ENCODE measurements at places on chromosomes 6 and 20. TPM values are rescaled to one million over a fixed set of nuclear protein-coding genes. Genes with fewer than 3 reads are reported as not detected.

The SUMO4 gene
- total RNA-seq, result not detected

The DYNLT1 gene
- total RNA-seq, result 133 TPM

The TSBP1 gene
- not detected for total RNA-seq

The C6orf163 gene
- total RNA-seq, result not detected

The CLPSL1 gene
- not detected for total RNA-seq

The DDX43 gene
- total RNA-seq, result not detected

The HCK gene
- not detected for total RNA-seq

The SS18L1 gene
- 5.8 TPM for total RNA-seq

The ENPP3 gene
- total RNA-seq, result not detected

The VIP gene
- total RNA-seq, result not detected

The MCM9 gene
- total RNA-seq, result 3.0 TPM

The SLC35D3 gene
- total RNA-seq, result not detected

The C6orf52 gene
- total RNA-seq, result not detected

The NOP56 gene
- total RNA-seq, result 284 TPM

The COL11A2 gene
- 2.6 TPM for total RNA-seq

The ZSCAN12 gene
- total RNA-seq, result 0.95 TPM

The RAB44 gene
- total RNA-seq, result not detected

The EEF1A1 gene
- 16,931 TPM for total RNA-seq

The TSPO2 gene
- not detected for total RNA-seq

The MAP3K7 gene
- total RNA-seq, result 25.6 TPM

The DYNLRB1 gene
- 137 TPM for total RNA-seq

The OTOR gene
- total RNA-seq, result not detected

The MYH7B gene
- not detected for total RNA-seq

The SLC22A2 gene
- not detected for total RNA-seq

The PSORS1C1 gene
- not detected for total RNA-seq

The OLIG3 gene
- not detected for total RNA-seq

The LY86 gene
- not detected for total RNA-seq

The VGLL2 gene
- not detected for total RNA-seq

The BNIP5 gene
- not detected for total RNA-seq

The CCN6 gene
- total RNA-seq, result not detected

The IL17A gene
- total RNA-seq, result not detected

The VARS2 gene
- 10.7 TPM for total RNA-seq

The ADGRF1 gene
- not detected for total RNA-seq

The ABCC10 gene
- 2.1 TPM for total RNA-seq

The CRISP1 gene
- total RNA-seq, result not detected

The TENT5A gene
- 16.4 TPM for total RNA-seq

The COMMD7 gene
- total RNA-seq, result 112 TPM

The PAX1 gene
- not detected for total RNA-seq

The BTBD3 gene
- total RNA-seq, result 26.8 TPM

The MRPL14 gene
- total RNA-seq, result 362 TPM

The C6orf58 gene
- total RNA-seq, result not detected

The SLC22A16 gene
- total RNA-seq, result not detected

The MCCD1 gene
- total RNA-seq, result not detected

The TNXB gene
- total RNA-seq, result 0.44 TPM

The FILIP1 gene
- total RNA-seq, result 0.03 TPM

The APCDD1L gene
- total RNA-seq, result not detected

Data from MG63 (cell line).